Globus pallidus (tissue), 1 donor: ENCODE measurements at places on chromosomes 5 and 9.

DNA sequence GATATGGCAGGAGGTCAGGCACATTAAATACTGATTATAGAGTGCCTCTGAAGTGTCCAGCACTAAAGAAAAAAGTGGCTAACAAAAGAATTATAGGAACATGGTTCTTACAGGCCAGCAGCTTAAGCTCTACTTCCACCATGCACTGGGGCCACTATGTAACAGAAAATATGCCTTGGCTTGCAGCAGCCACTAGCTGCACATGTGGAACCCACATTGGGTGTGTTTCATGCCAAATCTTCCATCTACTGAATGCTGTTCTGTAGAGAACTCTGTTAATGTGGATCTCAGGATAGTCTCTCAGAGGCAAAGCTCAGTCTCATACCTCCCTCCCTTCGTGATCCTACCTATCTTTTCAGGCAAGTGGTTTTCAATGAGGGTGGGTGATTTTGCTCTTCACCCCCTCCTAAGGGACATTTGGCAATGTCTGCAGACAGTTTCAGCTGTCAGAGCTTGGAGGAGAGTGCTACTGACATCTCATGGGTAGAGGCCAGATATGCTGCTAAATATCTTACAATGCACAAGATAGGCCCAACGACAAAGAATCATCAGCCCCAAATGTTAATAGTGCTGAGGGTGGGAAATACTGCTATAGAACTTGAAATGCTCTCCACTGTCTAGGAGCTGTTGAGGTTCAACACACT, 218.9 kb downstream of the TARS1 start:
- no peak for DNase-seq

DNA sequence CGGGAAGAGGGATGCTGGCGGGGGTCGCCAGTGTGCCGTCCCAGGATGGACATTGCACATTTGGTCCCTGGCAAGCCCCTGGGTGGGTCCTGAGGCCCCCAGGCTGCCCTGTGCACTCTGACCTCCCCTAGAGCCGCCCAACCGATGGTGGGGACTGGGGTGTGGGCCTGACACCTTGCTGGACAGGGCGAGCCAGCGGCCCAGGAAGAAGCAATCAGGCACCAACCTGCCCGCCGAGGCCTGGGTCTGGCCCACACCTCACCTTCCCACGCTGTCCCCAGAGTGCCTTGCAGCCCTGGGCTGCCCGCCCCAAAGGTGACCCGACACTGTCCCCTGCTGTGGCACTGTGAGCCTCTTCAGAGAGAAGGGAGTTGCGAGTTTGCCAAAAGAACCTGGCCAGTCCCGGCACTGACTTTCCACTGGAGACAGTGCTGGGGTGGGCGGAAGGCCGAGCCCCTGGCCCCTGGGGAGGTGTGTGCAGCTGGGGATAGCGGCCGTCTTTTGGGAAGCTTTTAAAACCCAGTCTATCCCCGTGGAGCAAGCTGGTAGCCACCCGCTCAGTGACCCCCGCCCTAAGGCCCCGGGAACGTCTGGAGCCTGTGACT, 12.0 kb upstream of the NRARP start:
- DNase-seq, result no peak

DNA sequence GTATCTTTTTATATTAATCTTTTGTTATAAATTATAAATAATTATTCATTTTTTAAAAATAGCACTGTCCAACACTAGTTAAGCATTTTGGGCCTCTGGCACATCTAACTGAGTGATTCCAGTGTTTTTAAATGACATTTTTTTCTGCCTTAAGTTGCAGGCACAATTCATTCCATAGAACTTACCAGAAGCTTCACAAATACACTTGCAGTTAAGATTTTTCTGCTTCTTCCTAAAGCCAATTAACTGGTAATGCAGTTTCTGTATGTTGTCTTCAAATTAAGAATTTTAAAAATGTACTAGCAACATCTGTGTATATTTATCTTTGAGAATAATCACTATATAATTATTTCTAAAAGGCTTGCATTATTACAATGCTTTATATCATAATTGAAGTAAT, 11.2 kb upstream of the NFIB start:
- DNase-seq, result no peak

GRCh38 chr9:16282216-16282615, 588.3 kb downstream of the BNC2 start:
- DNase-seq, result no peak

DNA sequence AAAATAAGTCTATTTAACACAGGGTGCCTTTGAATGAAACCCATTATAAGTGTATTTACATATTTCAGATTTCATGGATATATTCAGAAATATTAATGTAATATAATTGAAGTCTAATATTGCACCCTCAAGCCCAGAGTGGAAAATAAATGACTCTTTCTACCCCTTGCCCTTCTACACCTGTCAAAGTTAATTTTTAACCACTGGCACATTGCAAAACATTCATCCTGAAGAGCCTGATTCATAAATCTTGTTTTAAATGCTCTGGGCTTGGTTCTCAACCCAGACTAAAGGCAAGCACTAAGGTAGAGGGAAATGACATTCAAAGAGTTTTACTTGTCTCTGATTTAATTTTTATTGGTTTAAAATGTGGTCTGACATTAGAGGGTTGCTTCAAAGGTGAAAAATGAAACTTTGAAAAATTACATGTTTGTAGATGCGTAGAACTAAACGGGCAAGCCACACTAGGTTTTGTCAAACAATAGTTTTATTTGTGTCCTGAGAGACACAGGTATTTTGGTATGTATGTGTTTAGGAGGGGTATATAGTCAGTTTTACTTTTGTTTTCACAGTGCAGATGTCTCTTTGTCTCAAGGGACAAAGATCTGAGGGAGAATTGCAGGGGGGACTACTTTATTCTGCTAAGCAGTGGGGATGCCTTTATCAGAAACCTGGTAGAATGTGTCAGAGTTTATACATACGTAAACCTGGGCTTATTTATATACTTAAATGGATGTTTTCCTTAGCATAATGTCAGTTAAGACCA, 69.7 kb downstream of the PIK3R1 start:
- no peak for DNase-seq

- no peak for DNase-seq
Measured at GRCh38 chr5:176545388-176545736, 3.8 kb upstream of the CDHR2 start.
